Left cardiac atrium (tissue), 4 donors: ENCODE measurements at places on chromosomes 7 and 10. TPM values are rescaled to one million over a fixed set of nuclear protein-coding genes. Genes with fewer than 3 reads are reported as not detected.

The ADARB2 gene
- total RNA-seq: 0.27 TPM

GRCh38 chr7:26426096-26426495 is 134.4 kb downstream of the SNX10 start:
- DNase-seq: no peak

GRCh38 chr10:35924759-35925158 is 282.7 kb upstream of the FZD8 start:
- DNase-seq: no peak

The DAGLB gene
- total RNA-seq: 11.9 TPM

The SMKR1 gene
- not detected for total RNA-seq

GRCh38 chr7:42283553-42283952 is 46.5 kb upstream of the GLI3 start:
- no peak for DNase-seq

The HOXA1 gene
- 0.12 TPM for total RNA-seq

DNA sequence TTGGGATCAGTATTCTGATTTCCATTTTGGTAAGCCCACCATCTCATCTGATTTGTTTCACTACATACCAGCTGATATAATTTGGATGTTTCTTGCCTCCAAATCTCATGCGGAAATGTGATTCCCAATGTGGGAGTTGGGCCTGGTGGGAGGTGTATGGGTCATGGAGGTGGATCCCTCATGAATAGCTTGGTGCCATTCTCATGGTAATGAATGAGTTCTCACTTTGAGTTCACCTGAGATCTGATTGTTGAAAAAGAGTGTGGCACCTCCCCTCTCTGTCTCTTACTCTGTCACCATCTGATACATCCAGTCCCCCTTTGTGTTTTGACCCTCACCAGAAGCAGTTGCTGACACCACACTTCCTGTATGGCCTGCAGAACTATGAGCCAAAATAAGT is 347.3 kb downstream of the ARL4A start:
- no peak for DNase-seq

The PTPRE gene
- total RNA-seq: 24.3 TPM

- DNase-seq: no peak
Observed at GRCh38 chr7:154868921-154869320, 134.0 kb downstream of the PAXIP1 start.

- no peak for DNase-seq
Observed at GRCh38 chr7:22296265-22296566, 60.7 kb downstream of the RAPGEF5 start.

The SPDYE6 gene
- total RNA-seq: not detected
